ENCODE measurements at places on chromosomes 6 and 20.

DNA sequence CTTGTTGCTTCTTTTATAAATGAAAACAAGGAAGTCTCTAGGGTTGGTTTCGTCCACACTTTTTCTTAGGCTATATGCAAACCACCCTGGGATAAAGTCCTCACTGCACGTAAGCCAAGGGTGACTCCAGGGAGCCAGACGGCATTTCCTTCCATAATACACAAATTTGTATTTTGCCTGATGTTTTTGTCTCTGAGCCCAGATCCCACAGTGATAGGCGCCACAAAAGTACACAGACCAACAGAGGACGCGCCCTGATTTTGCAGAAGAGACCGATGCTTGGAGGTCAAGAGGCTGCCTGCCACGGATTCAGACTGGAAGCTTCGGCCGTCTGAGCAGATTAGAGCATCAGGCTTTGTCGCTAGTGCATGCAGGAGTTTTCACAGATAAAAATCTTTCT, 22.8 kb downstream of the FOXQ1 start:
- no peak for DNase-seq

- DNase-seq, result no peak
These were observed 9.9 kb downstream of the TFAP2A start for GRCh38 chr6:10404799-10405512.

- DNase-seq, result no peak
These were observed 219.1 kb upstream of the STXBP5 start for GRCh38 chr6:146985111-146985510.

- DNase-seq, result no peak
These were observed 142.3 kb downstream of the UNC5CL start for GRCh38 chr6:40896696-40897095.

GRCh38 chr6:5085648-5086293, 630 bp downstream of the PPP1R3G start:
- no peak for DNase-seq

DNA sequence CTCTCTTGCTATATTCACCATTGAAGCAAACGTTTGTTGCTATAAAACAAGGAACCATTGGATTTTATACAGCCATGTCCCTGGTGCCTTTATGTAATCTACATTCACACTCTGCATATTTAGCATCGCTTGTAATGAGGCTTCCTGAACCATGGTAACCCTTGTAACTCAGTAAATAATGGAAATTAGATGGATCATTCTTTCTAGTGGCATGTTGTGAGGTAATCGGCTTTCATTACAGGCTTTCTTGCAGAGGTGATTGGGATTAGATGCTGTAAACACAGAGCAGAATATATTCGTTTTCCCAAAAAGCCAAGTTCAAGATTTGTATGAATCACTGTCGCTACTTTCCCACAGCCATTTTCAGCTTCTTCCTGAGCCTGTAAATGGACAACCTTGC, 36.1 kb downstream of the SMPDL3A start:
- no peak for DNase-seq

DNA sequence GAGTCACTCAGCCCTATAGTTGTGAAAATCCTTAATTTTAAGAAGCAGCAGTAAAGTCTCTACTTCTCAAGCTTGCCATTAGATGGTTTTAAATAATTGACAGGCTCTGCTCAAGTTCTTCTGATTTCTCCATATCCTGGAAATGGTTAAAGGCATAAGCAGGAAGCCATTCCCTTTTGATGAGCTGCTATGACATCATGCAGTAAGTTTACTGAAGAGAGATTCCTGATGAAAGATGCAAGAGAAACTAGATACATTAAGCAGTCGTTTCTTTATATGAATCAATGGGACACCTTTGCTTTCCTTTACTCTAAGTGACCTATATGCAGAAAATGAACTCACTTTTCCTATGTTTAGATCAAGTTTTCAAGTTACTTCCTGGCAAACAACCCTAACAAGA, 9.8 kb downstream of the POPDC3 start:
- no peak for DNase-seq

- no peak for DNase-seq
These were observed 646.5 kb upstream of the EPHA7 start for GRCh38 chr6:94065707-94066337.

DNA sequence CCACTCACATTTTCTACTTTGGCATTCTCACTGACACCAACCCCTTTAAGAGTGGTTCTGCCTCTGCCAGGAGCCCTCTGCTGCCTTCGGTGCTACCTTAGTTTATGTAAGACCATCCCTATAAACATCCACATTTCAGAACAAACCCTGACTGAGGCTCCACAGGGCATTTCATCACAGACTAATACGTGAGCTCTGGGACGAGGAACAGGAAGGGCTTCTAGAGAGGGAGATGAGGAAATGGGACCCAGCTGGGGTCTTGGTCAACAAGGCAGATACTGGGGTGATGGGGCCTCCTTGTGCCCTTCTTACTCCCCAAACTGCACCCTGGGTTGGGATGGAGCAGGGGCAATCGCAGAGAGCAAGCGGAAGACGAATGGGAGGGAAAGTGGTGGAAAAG, 86.5 kb upstream of the FYN start:
- no peak for DNase-seq

DNA sequence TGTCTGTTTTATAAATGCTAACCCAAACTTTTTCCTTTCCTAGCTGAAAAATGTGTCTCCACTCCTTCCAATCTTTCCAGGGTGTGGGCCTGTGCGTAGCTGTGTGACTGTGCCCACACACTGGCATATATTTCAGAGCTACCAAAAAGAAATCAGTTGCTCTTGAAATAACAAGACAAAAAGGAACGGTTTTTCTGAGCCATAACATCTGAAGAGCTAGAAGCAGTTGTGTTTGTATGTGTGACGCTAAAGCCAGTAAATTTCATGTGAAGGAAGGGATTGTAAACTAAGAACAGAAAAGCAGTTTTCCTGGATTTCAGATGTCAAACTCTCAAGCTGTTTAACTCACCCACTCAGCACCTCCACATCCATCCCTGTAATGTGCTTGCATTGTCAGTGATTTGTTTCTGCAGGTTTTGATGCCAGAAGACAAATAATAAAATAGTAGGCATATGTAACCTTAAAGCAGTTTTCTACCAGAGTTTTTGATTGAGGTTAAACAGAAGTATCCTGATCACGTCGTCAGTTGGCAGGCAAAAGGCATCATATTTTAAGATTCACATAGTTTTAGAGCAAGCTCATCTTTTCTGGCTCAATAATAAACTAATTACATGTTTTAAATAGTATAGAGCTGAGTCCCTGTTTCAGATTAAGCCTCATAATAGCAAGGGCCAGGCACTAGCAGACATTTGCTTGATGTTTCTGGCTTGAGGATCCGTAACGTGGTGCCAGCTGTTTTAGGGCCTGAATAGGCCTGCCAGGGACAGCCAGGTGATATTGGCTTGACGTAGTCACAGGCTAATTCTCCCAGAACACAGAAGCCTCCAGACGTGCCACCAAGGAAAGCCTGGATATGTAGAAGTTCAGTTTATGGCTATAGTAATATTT, 90.9 kb downstream of the FOXO3 start:
- no peak for DNase-seq

GRCh38 chr6:89186762-89187161, 30.4 kb downstream of the GABRR1 start:
- no peak for DNase-seq

DNA sequence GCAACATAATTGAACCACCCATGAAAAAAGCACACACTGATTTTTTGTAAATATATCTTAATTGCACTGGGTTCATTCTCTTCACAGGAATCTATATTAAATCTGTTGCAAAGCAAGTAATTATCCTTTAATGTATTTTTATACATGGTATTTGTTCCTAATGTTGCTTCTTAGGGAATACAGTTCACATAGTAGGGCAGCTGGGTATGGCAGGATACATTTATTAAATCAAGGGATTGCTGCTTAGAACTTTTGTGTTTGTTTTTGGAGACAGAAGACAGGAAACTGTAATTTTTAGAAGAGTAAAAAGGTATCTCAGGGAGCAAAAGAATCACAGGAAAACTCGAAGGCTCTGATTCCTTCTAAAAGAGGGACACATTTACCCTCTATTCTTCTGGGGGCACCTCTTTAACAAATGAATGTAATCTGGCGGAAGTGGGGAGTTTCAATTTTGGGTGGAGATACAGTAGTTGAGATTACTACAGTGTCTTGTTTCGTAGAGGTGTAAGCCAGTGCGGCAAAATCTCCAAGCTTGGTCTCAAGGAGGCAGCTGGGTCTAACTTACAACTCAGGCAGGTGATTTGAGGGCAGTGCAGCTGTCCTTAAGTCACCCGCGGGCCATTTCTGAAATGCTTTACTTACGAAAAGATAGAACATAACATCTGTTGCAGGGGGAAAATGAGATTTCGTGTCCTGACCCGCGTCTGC, 812 bp upstream of the SMIM13 start:
- no peak for DNase-seq

DNA sequence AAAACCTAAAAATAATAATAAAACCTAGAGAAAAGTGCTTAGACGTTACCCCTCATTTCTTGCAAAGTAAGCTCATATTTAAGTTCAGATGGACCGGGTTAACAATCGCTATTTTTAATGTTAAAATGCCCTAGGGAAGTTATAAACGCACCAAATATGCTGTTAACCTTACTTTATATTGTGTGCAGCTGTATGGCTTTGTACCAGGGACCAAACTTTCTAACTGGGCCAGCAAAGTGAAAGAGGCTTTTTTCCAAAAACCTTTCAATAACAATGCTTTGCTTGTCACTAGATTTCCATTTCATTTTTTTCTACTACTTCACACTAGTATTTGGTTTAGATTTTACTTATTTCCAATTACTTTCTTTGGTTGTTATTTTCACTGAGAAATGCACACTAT, 248.5 kb downstream of the FOXC1 start:
- no peak for DNase-seq

DNA sequence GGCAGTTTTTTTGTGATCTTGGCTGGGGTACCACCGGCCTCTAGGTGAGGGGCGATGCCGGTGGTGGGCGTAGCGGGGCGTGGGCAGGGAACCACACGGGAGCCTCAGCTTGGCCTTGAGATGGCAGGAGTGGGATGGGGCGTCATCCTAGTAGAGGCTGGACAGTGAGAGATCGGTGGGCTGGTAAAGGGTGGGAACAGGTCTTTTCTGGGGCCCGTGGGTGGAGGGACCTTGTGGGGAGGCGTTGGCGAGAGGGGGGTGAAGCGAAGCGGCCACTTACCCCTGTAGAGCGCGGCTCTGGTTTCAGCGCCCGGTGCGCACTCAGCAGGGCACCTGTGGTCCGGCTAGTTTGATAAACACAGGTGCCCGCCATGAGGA, 12.0 kb downstream of the ITPR3 start:
- no peak for DNase-seq

DNA sequence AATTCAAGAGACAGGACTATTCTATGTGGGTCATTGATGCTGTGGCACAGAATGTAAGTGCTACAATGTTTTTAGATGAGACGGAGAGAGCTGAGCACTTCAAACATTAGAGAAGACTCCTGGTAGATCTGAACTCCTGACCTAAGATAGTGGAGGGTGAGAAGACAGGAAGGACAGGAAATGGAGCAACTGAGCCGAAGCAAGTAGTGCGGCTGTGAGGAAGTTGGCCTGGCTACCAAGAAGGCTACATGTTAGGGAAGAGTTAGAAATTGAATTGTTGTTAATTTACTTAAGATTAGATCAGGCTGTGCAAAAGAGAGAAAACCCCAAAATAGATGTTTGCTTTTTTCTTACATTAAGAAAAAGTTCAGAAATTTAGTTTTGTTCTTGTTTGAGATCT, 14.4 kb upstream of the MLIP start:
- DNase-seq, result no peak

GRCh38 chr6:43695967-43696291, 8.3 kb upstream of the MRPS18A start:
- no peak for DNase-seq

DNA sequence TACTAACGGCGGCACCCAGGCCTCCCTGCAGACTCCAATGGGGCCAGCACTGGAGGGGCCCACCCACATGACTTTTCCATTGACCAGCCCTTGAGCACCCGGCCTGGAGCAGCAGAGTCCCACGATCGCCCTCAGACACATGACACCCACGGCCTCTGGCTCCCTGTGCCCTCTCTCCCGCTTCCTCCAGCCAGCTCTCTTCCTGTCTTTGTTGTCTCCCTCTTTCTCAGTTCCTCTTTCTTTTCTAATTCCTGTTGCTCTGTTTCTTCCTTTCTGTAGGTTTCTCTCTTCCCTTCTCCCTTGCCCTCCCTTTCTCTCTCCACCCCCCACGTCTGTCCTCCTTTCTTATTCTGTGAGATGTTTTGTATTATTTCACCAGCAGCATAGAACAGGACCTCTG, 26.1 kb upstream of the FANCE start:
- no peak for DNase-seq

GRCh38 chr6:125906158-125906998, 50.2 kb upstream of the HINT3 start:
- DNase-seq, result peak; percentile 13

GRCh38 chr6:110270165-110270564, 88.0 kb downstream of the METTL24 start:
- DNase-seq, result no peak

DNA sequence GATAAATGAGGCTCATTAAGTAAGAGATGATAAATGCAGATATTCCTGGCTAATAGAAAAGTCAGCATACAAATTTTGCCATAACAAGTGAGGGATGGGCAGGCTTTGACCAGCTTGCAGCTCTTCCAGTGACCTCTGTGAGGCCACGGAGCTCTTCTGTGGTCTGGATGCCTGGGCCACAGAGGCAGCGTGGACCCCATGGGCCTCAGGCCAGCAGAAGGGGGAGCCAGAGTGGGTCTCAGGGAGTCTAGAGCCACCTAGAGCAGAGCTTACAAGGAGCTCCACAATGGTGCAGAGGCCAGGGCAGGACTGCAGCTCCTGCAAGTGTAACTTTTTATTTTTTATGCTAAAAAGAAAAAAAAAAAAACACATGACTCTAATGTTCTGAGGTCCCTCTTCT, 165.1 kb downstream of the ARID1B start:
- no peak for DNase-seq

All from stimulated activated CD8-positive, alpha-beta memory T cell treated with anti-CD3 and anti-CD28 coated beads, Interleukin-4, amount 100 ng/mL, for 4 hours (primary cell).